ENCODE measurements at places on chromosomes 3 and 15.

GRCh38 chr15:77709135-77709886 is 76.6 kb upstream of the LINGO1 start:
- no peak for DNase-seq

DNA sequence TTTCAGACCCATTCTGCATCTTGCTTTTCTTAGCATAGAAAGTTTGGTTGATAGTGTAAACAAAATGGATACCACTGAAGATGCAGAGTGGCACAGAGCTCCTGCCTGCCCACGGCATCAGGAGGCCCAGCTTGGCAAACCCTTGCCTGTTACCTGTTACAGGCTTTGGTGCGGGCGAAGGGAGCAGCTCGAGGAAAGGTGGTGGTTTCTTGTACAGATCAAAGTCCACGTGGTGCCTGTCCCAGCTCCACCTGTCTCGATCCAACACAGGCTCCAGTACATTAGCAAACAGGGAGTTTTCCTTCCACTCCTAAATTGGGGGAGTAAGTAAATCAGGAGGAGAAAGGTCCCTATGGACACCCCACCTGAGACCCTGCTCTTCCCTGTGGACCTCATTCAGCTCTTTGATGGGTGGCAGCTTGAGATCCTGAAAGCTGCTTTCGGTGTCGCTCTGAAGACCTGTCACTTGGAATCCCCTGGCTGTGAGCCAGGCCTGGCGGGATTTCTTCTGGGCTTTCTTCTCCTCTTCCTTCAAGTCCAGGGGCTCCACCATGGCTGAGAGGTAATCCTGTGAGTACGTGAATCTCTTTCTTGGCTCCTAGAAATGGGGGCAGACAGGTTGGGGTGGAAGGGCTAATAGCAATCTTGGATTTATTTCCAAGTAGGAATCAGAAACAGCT is 35.7 kb downstream of the ACAD9 start:
- no peak for DNase-seq

GRCh38 chr15:85284497-85284896 is 95.9 kb upstream of the AKAP13 start:
- DNase-seq, result no peak

DNA sequence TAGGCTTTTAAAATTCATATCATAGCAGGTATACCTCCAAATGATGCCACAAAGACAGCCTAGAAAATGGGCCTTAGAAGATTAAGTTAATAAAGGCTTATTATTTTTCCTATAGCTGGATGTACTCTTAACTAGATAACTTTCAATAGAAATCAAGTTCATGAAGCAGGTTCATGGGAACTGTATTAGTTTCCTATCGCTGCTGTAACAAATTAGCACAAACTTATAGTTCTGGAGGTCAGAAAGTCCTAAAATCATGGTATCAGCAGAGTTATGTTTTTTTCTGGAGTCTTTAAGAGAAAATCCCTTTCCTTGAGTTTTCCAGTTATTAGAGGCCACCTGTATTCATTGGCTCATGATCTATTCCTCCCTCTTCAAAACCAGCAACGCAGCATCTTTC is 269.9 kb downstream of the TIGIT start:
- DNase-seq, result no peak

DNA sequence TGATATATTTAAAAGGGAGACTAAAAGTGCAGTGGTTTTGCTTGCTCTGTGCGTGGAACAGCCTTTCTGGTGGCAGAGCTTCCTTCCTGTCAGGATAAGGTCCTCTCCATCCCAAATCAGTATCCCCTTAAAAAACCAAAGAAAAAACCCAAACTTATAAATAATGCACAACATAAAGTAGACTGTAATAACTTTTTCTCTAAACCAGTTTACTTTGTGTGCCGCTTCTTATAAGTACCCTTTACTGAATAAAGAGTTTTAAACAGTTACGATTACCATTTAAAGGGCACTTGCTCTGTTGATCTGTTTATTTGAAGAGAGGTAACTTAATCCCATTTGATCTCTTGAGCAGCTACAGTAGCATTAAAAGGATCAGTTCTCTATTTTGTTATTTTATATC is 2.5 kb downstream of the PIK3CA start:
- no peak for DNase-seq

DNA sequence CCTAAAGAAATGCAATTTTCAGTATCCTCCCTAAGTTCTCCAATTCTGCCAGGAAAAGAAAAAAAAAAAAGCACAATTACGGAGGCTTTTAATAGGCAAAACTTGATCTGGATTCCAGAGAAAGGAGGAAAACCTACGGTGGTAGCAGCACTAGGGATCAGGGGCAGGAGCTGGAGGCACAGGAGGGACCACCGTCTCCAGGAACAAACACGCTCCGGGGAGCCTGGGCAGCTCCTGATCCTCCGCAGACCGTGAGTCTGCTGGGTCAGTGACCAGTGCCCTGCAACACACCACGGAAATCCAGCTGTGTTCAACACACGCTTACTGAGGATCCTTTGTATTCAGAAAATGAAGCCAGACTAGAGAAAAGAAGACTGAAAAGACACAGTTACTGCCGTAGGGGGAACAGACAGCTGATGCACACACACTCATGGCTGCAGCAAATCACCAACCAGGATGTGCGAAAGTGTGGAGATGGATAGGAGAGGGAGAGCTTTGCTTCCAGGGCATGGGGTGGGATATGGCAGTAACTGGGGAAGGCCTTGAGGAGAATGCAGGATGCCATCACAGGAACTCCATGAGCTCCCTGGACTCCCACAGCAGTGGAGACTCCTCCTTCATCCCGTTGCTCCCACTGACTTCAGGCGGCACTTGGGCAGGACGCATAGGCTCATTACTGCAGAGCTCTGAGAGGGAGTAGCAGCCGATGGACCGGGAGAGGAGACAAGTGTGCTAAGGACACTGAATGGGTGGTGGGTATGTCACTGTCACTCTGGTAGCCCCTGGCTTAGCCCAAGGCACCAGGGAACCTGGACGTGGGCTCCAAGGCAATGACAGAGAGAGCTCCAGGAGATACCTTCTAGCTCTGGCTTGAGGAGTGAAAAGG is 167.0 kb downstream of the ATP10A start:
- DNase-seq, result no peak

Data from mesothelial cell of epicardium (in vitro differentiated cells).